ENCODE measurements at places on chromosomes 5 and 9.

- DNase-seq, result no peak
Measured at GRCh38 chr9:96136992-96137670, 164.8 kb downstream of the HSD17B3 start.

DNA sequence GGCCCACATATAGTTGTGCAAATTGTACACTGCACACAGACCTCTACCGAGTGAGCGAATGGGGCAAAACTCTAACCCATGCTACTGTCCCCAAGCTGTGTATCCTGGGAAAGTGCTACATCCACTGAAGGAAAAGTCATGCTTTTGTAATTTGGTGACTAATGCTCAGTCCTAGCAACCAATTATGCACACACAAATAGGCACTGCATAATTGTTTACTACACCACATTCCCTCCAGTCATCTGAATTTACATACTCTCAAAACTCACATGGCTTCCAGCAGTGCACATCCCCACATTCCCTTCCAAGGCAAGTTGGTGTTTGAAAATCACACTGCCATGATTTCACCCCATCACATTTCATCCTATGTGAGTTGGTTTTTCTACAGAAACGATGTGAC, 125.9 kb upstream of the OSMR start:
- DNase-seq, result no peak

GRCh38 chr5:141783005-141783946, 94.9 kb downstream of the PCDH1 start:
- DNase-seq, result no peak

- DNase-seq, result peak; percentile 27
Measured at GRCh38 chr5:141734501-141735229, 52.6 kb upstream of the ARAP3 start.

- no peak for DNase-seq
Measured at GRCh38 chr9:89684912-89685636, 80.3 kb downstream of the GADD45G start.

- no peak for DNase-seq
Measured at GRCh38 chr5:27639005-27639612, 600.7 kb upstream of the CDH9 start.

GRCh38 chr5:103511554-103511885, 51.1 kb downstream of the NUDT12 start:
- DNase-seq, result no peak

DNA sequence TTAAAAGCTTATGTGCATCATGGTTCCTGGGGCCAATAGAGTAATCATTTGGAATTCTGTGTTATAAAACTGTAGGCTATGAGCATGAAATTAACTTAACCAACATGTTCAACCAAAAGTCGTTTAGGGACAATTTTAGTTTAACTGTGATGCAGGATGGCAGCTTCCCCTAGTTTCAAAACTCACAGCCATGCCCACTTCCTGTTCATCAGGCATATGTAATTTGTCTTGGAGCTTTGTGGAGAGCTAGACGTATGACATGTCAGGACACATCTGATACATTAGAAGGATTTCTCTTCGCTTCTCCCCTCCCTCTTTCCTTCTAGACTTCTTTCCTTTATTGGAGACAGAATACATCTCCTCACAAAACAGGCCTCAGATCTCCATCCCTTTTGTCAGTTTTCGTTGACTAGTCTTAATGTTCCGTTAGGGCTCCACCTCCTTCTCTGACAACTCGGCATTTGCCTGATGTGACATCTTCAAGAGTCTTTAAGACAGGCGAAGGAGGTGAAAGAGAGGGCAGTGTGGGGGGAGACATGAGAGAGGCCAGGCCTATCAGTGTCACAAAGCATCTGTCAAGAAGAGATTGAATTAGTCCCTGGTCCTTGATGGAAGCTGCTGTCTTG, 176.0 kb downstream of the MSX2 start:
- no peak for DNase-seq

DNA sequence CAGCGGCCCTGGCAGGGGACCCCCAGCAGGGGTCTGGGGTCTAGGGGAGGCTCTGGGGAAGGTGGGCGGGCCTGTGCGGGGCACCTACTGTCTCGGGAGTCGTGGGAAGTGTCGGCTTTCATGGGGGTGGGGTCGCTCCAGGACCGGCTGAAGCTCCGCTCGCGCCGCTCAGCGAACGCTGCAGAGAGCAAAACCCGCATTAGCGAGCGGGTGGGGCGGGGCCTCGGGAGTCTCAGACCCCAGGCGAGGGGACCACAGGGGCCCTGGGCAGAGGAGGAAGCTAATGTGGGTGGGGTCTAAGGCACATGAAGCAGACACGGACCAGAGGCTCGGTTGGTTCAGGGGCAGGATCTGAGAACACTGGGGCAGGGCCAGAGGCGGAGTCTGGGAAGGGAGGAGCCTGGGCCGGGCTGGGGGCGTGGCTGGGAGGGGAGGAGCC, 5.5 kb downstream of the NSMF start:
- DNase-seq, result peak; percentile 23

DNA sequence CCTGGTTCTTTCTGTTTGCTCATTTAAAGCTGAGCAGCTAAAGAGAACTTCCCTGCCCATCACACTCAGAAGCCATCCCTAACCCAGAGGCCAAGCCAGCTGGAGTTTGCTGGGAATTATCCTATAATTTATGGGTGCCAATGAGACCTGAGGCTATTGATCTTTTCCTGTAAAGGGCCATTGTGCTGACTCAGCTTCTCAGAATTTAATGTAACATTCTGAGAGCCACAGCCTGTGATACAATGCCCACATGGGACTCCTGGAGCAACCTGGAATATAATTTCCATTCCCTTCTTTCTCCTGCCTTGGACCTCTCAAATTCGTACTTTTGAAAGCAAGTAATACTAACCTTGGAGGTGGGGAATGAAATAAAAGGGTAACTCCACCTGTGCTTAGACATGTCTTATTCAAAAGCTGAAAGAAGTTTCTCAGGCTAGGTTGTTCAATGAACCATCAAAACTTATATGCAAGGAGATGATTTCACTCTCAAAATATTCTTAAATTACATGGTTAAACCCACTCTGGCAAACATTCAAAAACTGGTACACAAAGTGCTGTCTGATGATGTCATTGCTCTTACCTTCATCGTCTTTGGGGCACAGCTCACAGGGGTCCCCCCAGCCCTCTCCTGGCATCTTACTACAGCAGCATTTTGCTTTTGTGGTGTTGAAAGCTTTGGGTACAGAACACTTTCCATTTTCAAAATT, 206.7 kb downstream of the SLC12A2 start:
- DNase-seq, result no peak

DNA sequence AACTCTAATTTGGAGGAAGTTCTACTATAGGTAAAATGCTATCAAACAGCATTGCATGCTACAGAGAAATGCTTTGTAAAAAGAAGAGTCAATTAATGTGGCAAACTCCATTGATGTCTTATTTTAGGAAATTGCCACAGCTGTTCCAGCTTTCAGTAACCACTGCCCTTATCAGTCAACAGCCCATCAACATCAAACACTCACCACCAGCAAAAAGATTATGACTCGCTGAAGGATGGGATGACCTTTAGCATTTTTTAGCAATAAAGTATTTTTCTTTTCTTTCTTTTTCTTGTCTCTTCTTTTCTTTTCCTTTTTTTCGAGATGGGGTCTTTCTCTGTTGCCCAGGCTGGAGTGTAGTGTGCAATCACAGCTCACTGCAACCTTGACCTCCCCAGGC, 26.0 kb downstream of the CRHBP start:
- no peak for DNase-seq

GRCh38 chr5:151155775-151156506, 1.6 kb downstream of the ANXA6 start:
- DNase-seq, result no peak

GRCh38 chr9:126113756-126114408, 212.7 kb upstream of the MVB12B start:
- DNase-seq, result no peak

GRCh38 chr9:88387036-88387551, 1.1 kb upstream of the SPIN1 start:
- DNase-seq, result no peak

GRCh38 chr5:38922199-38922598, 76.4 kb downstream of the OSMR start:
- DNase-seq, result no peak

DNA sequence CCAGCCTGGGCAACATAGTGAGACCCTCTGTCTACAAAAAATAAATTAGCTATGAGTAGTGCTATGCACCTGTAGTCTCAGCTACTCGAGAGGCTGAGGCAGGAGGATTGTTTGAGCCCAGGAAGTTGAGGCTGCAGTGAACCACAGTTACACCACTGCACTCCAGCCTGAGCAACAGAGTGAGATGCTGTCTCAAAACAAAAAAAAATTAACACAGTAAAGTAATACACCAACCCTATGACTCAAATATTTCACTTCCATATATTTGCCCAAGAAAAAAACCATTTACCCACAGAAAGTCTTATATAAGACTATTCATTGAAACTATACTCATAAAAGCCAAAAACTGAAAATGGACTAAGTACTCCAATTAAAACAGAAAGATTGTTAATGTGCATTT, 16.2 kb downstream of the SMIM23 start:
- no peak for DNase-seq

DNA sequence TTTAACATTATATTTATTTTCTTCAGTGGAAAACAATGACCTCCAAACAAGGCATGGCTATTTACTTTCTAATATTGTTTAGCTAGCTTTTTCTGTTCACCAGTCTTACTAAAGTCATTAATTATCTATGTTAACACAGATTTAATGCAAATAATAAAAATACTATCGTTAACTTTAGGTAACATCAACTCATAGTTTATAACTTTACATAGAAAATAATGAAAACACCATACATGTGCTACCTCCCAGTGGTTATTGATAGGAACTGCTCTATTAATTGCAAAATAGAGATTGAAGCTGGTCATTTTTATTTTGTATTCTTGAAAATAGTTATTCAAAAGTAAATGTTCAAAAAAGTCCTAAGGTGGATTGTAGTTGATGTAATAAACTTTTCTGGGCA, 78.3 kb upstream of the HCN1 start:
- DNase-seq, result no peak

Measured in NCI-H1048 (cell line).